ENCODE measurements at places on chromosomes 2 and 18. TPM values are rescaled to one million over a fixed set of nuclear protein-coding genes. Genes with fewer than 3 reads are reported as not detected.

CFC1 gene
- total RNA-seq: not detected

DNA sequence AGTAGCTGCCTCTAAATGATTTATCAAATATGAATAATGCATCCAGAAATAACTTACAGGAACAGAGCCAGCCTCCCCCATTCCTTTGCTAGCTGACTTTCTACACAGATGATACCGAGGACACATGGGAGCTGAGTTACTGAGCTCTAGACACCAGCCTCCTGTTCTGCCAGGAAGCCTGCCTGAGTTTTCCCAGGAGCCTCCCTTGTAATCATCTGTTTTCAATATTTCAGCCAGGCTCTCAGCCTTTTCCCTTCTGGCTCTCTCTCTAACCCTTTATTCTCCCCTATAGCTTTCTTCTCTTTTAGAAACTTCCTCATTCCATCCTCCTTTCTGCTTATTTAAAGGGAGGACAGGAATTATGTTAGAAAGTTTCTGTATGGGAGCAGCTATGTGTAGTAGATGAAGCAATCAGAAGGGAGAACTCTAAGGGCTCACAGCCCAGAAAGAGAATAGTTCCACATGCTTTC, 911.6 kb downstream of the TDRD15 start:
- no peaks in the 10 kb centered on the region for H3K27me3 ChIP-seq
- DNase-seq: no peak
- H3K4me1 ChIP-seq: no peaks in the 10 kb centered on the region
- no peak overlapping the region for H3K27ac ChIP-seq

GRCh38 chr2:182915369-182916326, 49.2 kb upstream of the FRZB start:
- H3K27ac ChIP-seq: peak overlapping the region; percentile 76
- peak overlapping the region; percentile 45 for H3K4me3 ChIP-seq
- DNase-seq: peak; percentile 86
- 0 out of 2 replicates have a peak, but pooled peaks cover 1% of the 10 kb centered on the region for H3K27me3 ChIP-seq
- H3K36me3 ChIP-seq: peaks cover 35% of the 10 kb centered on the region

DNA sequence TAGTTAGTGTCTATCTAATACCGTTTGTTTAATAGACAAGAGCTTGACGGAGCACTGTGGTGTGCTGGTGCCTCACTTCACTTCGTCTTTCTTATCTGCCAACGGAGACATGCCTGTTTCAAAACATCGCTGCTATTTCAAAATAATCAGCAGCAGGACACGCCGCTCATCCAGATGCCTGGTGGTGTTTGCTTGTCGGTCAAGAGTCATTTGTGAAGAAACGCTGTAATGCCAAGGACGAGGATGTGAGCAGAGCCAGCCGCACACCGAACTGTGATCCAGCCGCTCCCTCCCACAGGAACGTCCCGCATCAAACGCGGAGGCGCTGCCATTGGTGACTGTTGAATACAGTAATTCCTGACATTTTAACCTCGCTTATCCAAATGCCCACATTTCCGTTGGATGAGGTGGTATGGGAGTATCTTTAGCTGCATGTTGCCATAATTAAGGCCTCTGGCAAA, 432.4 kb downstream of the FBXO15 start:
- H3K4me3 ChIP-seq: no peak overlapping the region
- H3K36me3 ChIP-seq: peaks cover 30% of the 10 kb centered on the region
- H3K27me3 ChIP-seq: peaks cover 3% of the 10 kb centered on the region

DNA sequence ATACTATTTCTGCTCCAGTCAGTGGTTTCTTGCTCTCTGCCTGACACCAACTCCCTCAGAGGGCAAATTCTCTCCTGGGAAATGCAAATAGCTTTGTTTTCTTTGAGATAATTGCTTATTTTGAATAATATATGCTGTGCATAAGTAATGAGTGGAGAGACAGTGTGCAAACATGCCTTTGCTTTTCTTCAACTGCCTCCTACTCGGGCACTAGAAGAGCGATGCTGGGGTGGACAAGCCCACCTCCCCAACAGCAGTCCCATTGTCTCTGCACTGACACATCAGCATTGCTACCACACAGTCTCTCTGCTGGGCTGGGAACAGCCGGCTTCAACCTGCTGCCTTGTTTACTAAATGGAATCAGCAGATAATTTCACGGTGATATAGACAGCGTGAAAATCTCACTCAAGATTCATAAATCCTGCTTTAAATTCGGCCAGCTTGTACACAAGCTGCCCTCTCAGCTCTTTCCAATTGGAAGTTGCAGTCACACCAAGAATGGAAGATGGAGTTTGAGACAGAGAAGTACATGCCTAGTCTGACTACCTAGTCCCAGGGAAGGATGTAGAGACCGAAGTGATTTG, 694.5 kb downstream of the TDRD15 start:
- H3K36me3 ChIP-seq: no peaks in the 10 kb centered on the region
- no peak for DNase-seq
- no peaks in the 10 kb centered on the region for H3K4me1 ChIP-seq
- H3K27me3 ChIP-seq: no peaks in the 10 kb centered on the region
- no peak overlapping the region for H3K4me3 ChIP-seq

GRCh38 chr2:32011485-32011960, 715 bp upstream of the MEMO1 start:
- DNase-seq: no peak
- H3K27me3 ChIP-seq: no peaks in the 10 kb centered on the region
- H3K4me1 ChIP-seq: peaks cover 37% of the 10 kb centered on the region
- peak overlapping the region; percentile 85 for H3K27ac ChIP-seq
- H3K36me3 ChIP-seq: no peaks in the 10 kb centered on the region

GRCh38 chr2:130819608-130820278, 17.0 kb upstream of the ARHGEF4 start:
- no peak overlapping the region for H3K27ac ChIP-seq
- H3K27me3 ChIP-seq: peaks cover 16% of the 10 kb centered on the region
- H3K4me1 ChIP-seq: peaks cover 8% of the 10 kb centered on the region
- no peaks in the 10 kb centered on the region for H3K36me3 ChIP-seq

GRCh38 chr2:105768961-105769452, 24.3 kb downstream of the NCK2 start:
- H3K4me1 ChIP-seq: peaks cover 18% of the 10 kb centered on the region
- no peaks in the 10 kb centered on the region for H3K36me3 ChIP-seq
- H3K27ac ChIP-seq: no peak overlapping the region

MAP2 gene
- total RNA-seq: 1.0 TPM

DNA sequence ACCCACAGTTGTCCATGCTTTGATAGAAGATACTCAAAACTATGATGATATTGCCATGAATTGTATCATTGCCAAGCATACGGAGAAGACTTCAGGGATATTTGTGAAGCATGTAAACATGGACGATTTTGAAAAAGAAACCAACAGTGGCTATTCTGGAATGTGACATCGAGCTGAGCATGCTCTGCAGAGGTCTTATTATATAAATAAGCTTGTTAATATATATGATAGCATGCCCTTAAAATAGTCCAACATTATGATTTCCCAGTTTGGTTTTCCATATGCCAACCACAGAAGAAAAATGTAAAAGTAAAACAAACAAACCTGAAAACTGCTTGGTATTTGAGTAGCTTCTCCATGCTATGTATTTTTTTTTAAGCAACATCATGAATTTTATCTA, 159.1 kb downstream of the LNPK start:
- no peak overlapping the region for H3K27ac ChIP-seq
- H3K4me3 ChIP-seq: no peak overlapping the region
- no peak for DNase-seq
- H3K36me3 ChIP-seq: no peaks in the 10 kb centered on the region

DNA sequence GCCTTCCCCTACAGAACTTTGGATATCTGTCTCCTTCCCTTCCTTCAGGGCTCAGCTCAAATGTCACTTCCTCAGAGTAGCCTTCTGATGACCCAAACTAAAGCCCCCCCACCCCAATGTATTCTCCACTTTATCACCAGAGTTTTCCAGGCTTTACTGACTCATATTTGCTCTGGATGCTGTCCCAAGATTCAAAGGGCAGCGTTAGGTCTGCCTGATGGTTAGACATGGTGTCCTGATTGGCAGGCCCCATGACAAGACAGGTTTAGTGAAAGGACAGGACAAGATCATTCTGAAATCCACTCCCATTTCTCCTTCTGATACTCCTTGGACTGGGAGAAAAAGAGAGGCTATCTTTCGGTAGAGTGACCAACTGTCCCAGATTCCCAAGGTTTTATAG, 22.6 kb upstream of the RPIA start:
- H3K4me1 ChIP-seq: no peaks in the 10 kb centered on the region
- H3K36me3 ChIP-seq: no peaks in the 10 kb centered on the region
- no peak for DNase-seq
- H3K27ac ChIP-seq: no peak overlapping the region

GRCh38 chr2:205589479-205589878, 92.8 kb upstream of the NRP2 start:
- H3K36me3 ChIP-seq: no peaks in the 10 kb centered on the region
- H3K4me1 ChIP-seq: peaks cover 38% of the 10 kb centered on the region
- H3K4me3 ChIP-seq: no peak overlapping the region
- no peak for DNase-seq
- peak overlapping the region; percentile 79 for H3K27ac ChIP-seq
- no peaks in the 10 kb centered on the region for H3K27me3 ChIP-seq

GRCh38 chr18:21458788-21459187, 141.7 kb downstream of the ESCO1 start:
- no peak overlapping the region for H3K27ac ChIP-seq
- no peak overlapping the region for H3K4me3 ChIP-seq
- DNase-seq: no peak
- H3K36me3 ChIP-seq: no peaks in the 10 kb centered on the region
- peaks cover 21% of the 10 kb centered on the region for H3K4me1 ChIP-seq
- H3K27me3 ChIP-seq: no peaks in the 10 kb centered on the region

WNT6 gene
- not detected for total RNA-seq

- peaks cover 56% of the 10 kb centered on the region for H3K4me1 ChIP-seq
- H3K36me3 ChIP-seq: peaks cover 28% of the 10 kb centered on the region
- DNase-seq: no peak
These were observed 349.5 kb downstream of the IRS1 start for GRCh38 chr2:226450141-226450540.

DNA sequence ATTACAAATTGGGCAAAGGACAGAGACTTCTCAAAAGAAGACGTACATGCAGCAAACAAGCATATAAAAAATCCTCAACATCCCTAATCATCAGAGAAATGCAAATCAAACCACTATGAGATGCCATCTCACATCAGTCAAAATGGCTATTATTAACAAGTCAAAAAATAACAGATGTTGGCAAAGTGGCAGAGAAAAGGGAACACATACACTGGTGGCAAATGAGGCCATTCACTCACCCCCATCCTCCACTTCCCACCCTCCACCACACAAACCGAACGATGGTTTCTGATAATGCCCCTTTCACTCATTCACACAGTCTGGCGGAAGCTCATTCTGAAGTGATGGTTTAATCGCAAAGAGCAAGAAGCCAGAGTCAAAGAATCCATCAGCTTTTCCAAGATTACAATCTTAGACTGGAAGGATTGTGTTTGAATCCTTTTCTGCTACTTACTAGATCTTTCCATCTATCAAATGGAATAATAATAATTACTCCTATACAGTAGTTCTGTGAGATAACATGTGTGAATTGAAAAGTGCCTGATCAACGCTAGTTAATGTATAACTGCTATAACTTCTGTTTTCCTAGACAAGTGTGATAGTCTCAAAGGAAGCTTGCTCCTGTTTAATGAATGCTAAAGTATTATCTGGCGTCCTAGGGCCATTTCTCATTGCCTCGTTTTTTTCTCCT, 16.9 kb upstream of the CD28 start:
- H3K27ac ChIP-seq: no peak overlapping the region
- no peaks in the 10 kb centered on the region for H3K27me3 ChIP-seq
- H3K36me3 ChIP-seq: no peaks in the 10 kb centered on the region

DNA sequence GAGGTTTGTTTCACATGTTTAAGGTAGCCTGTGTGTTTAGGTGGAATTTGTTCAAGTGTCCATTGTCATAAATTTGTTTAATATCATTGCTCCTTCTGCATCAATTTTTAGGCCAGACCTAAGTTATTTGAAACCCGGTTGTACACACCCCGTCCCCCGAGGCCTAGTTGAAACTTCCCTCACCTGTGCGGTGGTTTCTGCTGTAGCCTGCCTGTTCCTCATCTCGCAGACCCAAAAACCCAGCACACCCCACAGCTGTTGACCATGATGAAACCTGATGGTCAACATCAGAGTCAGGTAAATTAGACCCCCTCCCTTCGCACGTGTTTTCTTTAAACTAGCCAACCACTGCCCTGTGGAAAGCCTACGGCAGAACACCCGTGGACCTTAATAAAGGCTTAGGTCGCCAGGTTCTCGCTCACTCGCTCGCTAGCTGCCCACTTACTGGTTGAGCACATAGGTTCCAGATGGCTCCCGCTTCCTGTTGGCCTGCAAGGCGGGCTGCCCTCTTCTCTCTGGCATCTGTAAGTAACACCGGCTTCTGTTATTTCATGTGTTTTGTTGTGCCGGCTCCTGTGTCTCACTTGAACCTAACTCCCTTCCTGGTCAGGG, 64.4 kb downstream of the EML6 start:
- H3K4me1 ChIP-seq: no peaks in the 10 kb centered on the region
- DNase-seq: no peak
- no peaks in the 10 kb centered on the region for H3K36me3 ChIP-seq
- peaks cover 6% of the 10 kb centered on the region for H3K27me3 ChIP-seq
- H3K27ac ChIP-seq: no peak overlapping the region

DNA sequence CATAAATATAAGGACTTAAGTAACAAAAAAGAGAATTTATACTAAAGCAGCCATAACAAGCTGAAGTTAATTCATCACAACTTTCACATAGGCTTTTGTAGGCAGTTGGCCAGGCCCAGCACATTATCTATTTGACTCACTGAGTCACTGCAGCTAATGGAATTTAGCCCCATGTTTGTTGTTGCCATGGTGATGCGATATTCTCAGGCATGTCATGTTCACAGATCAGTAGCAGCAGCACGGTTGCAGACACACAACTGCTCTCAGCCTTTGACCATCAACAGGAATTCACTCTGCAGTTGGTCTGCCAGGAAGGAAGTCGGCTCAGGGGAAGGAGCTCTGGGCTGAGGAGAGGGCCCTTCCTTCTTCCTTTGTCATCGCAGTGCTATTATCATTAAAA, 639.8 kb downstream of the TMEM182 start:
- no peak for DNase-seq
- no peaks in the 10 kb centered on the region for H3K27me3 ChIP-seq
- H3K36me3 ChIP-seq: no peaks in the 10 kb centered on the region
- H3K4me1 ChIP-seq: no peaks in the 10 kb centered on the region

Data from HFFc6 (cell line).